ENCODE measurements at places on chromosomes 1 and 21.

GRCh38 chr1:109258481-109259466, 9.4 kb downstream of the CELSR2 start:
- DNase-seq: no peak

GRCh38 chr1:152817309-152817708, 5.5 kb downstream of the LCE1B start:
- DNase-seq: no peak

DNA sequence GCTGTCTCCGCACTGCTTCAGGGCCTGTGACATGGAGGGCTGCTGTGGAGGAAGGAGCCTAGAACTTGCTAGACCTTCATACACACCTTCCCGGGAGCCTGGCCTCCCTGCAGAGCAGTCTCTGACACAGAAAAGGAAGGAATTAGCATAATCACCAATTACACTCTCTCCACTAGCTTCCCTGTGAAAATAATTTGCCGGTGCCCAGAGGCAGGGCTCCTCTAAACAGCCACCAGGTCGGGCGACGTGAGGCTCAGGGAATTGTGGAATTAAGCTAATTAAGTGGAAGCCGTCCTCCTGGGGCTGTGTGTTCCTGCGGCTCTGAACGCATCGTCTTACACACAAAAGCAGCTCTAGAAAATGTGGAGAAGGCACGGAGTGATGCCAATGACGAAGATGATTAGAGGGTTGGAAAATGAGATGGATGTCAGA, 82.6 kb downstream of the NENF start:
- no peak for DNase-seq

DNA sequence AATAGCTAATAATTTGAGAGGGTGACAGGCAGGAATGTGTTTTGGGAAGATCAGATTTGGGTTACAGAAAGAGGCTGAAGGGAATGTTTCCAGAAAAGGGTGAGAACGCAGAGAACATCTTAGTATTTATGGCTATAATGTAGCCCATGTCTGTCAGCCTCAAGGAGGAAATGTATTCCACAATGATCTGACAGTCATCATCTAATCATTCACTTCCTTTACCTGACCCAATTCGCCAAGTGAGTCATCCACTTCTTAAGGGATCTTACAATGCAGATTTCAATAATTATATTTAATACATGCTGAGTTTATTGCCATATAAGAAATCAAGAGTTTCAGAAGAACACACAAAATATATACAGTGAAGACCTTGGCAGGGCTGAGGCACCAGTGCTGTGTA, 10.8 kb downstream of the TRIM45 start:
- no peak for DNase-seq

DNA sequence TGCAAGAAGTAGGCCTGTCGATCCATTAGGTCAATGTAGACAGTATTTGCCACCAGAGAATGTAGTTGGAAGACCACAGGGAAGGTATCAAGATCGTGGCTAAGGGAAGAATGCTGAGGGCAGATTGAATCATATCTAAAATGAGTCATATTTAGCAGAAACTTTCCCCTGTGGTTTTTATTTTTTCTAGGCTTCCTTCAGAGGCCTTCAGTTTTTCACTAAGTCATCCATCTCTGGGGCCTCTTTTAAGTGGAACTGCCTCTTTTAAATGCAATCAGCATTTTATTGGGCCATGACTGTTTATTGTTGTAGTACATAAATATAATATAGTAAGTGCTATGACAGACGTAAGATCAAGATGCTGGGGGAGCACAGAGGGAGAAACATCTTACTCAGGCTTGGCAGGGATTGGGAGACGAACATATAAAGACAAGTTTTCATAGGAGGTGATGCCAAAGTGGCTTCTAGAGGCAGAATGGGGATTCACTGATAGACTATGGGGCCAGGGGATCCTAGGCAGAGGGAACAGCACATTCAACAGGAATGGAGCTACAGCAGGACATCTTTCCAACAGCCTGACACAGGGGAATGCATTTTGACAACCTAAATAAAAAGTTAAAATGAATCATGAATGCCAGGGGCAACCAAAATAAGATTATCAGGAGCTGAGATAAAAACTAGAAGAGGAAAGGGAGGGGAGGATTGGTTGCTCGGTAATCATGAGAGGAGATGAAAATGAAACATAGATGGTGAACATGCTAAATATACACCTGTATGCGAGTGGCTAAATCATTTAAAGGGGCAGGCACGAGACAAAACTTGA, 20.1 kb downstream of the UBE2U start:
- no peak for DNase-seq

DNA sequence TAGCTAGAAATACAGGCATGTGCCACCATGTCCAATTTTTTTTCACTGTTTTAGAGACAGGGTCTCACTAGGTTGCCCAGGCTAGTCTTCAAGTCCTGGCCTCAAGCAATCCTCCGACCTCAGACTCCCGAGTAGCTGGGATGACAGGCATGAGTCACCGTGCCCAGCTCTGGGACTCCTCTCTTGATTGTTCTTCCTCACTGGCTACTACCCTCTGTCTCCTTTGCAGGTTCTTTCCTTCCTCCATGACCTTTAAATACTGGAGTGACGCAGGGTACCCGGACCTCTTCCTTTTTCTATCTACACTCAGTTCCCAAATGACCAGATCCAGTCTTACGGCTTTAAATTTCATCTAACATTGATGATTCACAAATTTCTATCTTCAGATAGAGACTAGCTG, 34.9 kb downstream of the ASH1L start:
- no peak for DNase-seq

GRCh38 chr1:27622828-27623227, 12.2 kb downstream of the FGR start:
- no peak for DNase-seq

GRCh38 chr21:44686000-44686781, 4.2 kb upstream of the KRTAP12-1 start:
- DNase-seq: no peak

GRCh38 chr1:32341971-32342370, 5.9 kb upstream of the MARCKSL1 start:
- DNase-seq: no peak

DNA sequence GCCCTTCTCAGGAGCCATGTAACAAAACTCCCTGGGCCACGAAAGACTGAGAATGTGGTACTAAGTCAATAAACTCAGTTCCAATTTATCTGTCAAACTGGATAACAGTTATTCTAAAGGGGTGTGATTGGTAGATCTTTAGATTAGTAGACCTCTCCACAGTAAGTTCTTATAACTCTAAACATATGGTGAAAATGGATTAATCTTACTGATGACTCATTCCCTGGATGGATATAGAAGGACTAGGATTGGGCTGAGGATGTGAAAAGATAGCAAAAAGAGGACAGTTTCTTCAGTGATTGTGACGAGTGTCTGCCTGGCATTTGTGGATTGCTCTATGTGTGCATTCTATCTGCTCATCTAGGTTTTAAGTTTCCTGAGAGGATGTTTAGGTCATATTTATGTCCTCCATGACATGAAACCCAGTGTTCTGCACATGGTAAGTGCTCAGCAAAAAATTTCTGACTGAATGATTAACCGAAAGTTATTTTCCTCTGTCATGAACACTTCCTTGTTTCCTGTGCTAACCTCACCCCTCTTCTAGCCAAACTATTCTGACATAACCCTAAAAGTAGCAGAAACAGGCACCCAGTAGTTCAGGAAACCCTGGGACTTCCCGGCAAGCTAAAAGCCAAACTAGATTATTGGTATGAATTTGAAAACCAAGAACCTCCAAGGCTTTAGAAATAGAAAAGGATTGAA, 397.5 kb upstream of the PLXNA2 start:
- DNase-seq: no peak

DNA sequence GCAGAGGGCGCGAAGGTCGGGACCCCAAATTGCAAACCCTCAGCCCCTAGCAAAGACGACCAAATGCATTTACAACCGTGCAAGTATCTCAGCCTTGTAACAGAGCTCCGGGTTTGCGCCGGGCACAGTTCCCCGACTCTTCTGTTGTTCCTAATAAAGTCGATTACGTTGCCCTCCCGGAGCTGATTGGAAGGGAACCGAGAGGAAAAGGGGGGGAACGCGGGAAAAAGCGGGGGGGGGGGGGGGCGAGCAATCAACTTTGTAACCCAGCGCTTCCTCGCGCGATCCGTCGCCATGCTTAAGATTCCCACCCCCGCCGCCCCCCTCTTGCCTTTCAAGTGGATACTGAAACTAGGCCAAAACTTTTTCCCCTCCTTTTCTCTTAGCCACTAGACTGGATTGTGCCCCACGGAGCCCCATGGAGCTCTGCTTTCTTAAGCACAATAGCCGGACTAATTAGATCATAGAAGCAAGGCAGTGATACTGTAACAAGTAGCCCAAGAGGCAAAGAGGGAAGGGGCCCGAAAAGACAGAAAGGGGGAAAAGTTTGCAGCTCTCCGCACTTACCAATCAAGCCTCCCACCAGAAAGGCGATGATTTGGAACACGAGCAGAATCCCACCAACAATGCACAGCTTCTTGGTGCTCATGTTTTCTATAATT, 565 bp downstream of the WLS start:
- no peak for DNase-seq

DNA sequence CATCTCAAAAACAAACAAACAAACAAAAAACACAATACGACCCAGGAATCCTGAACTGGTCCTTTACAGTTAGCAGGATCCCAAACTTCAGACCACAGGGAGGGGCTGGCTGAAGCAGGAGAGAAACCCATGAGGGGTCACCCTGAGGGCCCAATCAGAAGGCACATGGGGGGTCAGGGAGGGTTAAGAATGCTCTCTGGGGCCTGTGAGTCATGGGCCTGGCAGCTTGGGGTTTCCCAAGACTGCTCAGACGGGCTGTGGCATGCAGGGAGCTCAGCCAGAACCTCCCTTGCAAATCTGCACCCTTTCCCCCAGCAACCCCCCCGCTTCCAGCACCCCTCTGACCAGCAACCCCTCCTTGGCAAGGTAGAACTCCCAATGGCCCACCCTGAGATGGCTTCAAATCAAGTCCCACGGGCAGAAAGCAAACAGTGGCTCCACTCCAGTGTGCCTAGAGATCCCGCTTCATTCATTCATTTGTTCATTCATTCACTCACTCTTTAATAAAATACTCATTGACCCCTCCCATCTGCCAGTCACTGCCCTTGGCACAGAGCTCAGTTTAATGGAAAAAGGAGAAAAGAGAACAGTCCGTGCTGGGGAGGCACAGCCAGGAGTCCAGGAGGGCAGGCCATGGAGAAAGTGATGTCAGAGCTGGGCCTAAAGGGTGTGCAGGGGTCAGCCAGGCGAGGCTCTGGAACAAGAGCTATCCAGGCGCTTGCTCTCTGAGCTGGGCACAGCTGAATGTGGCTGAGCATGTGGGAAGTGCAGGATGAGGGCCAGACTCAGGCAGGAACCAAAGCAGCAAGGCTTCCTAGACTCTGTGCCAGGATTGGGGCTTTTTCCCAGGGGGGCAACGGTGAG, 8.2 kb downstream of the UQCRHL start:
- DNase-seq: no peak

- DNase-seq: no peak
Observed at GRCh38 chr1:231052777-231053176, 12.7 kb upstream of the FAM89A start.

GRCh38 chr1:173137107-173137706, 69.9 kb downstream of the TNFSF4 start:
- DNase-seq: no peak

DNA sequence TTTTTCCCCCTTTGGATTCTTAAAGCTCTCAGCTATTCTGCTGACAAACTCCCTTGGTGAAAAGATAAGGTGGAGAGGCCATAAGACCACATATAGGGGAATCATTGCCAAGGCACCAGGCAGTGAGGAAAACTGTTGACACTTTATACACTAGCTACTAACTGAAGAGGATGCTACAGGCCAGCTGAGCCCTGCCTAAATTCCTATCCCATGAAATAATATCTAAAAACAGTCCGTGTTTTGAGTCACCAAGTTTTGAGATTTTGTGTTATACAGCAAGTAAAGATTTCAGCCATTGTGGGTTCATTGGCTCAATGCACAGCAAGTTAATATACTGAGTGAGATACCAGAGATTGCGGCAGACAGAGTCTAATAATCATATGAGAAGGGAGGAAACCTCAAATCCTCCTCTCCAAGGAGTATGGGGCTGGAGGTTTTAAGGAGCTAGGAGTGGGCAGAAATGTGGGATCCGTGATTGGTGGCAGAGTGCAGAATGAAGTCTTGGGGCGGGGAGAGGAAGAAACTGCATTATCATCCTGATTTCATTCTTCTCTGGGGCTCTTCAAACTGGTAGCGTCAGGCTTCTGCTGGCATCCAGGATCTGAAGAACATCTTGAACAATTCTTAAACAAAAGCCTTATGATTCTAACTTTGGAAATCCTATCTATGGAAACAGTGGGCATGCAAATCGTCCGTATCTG, 9.2 kb downstream of the CLDN8 start:
- no peak for DNase-seq

GRCh38 chr1:243477731-243478290, 222.0 kb downstream of the SDCCAG8 start:
- DNase-seq: no peak

DNA sequence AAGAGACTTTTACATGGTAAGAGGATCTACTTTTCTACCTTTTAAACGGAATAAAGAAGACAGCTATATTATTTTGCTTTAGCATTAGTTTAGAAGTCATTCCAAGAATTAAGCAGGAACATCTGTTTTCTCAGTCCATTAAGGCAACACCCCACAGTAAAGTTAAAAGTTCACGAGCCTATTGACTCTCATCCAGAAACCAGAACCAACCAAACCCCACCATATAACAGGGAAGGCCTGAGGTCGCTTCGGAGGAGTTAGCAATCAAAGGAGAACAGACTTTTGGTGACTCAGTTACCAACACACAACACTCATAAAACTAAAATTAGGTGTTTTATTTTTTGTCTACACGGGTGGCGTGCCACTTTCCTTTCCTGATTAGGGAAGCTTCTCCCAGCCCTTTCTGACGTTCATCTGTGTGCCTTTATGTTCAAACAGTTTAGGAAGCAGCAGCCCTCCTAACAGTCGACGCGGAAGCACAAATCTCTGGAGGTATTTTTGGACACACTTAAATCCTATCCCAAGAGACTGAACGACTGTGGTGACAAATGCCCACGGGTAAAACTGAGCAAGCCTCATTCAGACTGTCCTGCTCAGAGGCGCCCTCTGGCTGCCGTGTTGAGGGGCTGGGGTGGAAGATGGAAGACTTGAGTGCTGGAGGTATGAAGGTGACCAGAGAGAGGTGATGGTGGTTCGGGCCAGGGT, 8.6 kb upstream of the PLA2G2C start:
- DNase-seq: peak; percentile 46

GRCh38 chr21:42558846-42559245, 45.2 kb downstream of the SLC37A1 start:
- DNase-seq: no peak

GRCh38 chr21:38639571-38640354, 141.5 kb upstream of the ERG start:
- DNase-seq: no peak
